ENCODE measurements at places on chromosomes 1 and 21. TPM values are rescaled to one million over a fixed set of nuclear protein-coding genes. Genes with fewer than 3 reads are reported as not detected.

SEMA4A gene
- total RNA-seq, result 75.1 TPM

NUP210L gene
- total RNA-seq, result 0.12 TPM

RAP1GAP gene
- 1.1 TPM for total RNA-seq

CFHR3 gene
- not detected for total RNA-seq

SPRR1A gene
- not detected for total RNA-seq
